ENCODE measurements at places on chromosomes 13 and 19.
A peak's percentile ranks its signal among the peaks of the same experiment; 100 is the strongest.

DNA sequence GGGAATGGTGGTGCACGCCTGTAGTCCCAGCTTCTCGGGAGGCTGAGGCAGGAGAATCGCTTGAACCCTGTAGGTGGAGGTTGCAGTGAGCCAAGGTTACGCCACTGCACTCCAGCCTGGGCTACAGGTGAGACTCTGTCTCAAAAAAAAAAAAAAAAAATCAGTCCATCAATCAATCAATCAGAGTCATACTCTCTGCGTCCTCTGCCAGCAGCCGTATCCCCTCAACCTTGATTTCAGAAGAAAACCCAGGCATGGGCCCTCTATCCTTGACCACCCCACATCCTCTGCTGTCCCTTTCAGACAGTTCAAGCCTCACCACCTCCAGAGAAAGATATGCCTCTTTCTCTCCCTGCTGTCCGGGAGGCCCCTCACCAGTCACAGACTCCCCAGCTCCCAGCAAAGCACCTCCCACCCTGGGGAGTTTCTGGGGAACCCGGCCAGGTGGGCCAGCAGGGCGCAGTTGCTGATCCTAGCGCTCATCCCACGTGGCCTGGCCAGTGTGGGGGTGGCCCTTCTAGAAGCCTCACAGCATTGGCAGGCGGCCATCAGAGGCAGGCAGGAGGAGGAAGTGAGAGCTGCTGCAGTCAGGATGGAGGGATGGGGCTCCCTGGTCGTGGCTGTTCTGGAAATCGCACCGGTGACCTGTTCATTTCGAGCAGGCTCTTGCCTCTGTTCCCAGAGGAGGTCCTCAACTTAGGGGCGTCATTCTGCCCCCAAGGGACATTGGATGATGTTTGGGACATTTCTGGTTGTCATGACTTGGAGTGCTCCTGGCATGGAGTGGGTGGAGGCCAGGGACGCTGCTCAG is 10.2 kb upstream of the JSRP1 start:
- DNase-seq = no peak

GRCh38 chr19:9989504-9989903 is 20.8 kb downstream of the COL5A3 start:
- no peak for DNase-seq

GRCh38 chr13:70544706-70545105 is 436.5 kb upstream of the KLHL1 start:
- DNase-seq = no peak

DNA sequence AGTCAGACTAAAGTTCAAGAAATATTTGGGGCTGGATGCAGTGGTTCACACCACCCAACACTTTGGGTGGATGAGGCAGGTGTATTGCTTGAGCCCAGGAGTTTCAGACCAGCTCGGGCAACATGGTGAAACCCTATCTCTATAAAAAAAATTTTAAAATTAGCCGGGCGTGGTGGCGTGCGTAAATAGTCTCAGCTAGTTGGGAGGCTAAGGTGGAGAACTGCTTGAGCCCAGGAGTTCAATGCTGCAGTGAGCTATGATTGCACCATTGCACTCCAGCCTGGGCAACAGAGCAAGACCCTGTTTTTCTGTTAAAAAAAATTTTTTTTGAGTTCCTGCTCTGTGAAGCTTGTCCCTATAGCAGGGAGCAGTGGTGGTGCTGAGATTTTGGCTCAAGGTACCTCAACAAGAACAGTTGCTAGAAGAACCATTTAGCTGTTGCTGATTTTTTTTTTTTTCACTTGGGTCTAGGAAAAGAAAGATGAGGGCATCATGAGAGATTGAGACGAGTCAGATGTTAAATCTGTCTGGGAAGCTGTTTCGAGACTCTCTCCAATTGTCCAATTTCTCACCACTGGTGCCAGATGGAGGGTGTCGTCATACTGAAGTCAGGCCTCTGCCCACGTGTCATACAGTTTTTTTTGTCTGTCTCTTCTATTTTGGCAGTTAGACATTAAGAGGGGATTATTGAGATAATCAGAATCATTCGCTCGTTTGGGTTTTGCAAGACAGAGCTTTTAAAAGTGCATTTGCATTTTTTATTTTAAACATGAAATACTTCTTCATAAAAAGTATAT is 3.7 kb downstream of the SLC25A42 start:
- no peak for DNase-seq

DNA sequence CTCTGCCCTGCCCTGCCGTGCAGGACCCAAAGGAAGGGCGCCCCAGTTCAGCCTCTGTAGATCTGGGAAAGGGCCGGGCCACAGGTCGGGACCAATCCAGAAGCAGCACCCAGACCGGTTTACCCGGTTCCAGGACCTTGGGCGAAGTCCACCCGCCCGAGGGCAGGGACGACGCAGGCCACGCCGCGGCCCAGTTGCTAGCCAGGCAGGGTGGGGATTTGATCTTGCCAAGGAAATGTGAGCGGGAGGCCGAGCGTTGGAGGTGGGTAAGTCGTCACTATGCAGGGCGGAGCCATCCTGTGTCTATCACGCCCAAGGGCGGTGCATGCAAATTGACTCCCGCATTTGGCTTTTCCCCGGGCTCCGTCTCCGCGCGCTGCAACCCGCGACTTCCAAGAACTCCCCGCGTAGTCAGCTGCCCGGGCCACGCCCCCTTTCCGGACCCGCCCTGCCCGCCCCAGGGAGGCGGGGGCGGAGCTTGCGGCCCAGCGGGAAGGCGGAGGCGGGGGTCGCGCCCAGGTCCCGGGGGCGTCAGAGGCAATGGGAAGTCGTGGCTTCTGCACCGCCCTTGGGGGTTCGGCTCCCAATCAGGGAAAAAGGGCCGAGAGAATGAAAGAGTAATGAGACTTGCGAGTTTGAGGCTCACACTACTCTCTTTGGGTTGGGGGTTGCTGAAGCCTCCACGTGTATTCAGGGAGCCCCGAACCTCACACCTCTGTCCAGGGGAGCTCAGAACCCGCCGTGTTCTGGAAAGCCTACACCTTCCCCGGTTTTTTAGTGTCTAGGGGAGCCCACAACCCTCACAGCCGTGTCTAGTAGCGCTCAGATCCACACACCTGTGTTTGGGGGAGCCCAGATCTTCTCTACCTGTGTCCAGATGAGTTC is 12.8 kb downstream of the IER2 start:
- DNase-seq = peak; percentile 86

GRCh38 chr13:32159137-32159869 is 127.7 kb downstream of the FRY start:
- DNase-seq = no peak

DNA sequence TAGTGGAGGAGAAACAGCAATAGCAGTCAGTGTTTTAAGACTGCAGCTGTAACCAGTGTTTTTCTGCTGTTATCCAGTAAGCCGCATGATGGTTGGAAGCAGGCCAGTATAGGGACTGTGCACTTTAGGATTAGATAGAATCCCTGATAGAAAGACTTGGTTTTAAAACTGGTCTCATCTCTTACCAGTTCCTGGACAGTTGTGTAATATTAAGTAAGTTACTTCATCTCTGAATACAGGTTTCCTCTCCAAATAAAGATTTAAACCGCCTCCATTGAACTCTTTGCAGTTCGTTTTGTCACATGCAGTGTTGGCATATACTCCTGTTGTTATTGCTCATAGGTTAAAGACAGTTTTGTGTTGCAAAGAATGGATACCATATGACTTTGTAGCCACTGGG is 25.6 kb downstream of the URI1 start:
- no peak for DNase-seq

DNA sequence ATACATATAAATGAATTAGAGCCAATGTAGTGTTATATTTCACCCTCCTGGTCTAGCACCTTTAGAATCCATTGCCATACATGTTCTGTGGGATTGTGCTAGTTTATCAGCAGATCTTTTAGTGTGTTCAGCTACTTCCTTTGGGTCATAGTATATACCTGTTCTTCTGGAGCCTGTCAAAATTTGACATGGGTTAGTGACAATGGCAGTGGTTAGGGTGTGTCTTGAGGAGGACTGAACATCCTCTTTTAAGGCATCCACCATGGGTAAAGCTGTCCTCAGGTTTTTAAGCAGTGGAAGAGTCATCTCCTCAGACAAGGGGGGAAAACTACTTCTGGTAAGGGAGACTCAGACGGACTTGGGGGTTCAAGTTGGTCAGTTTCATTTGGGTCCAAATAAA is 29.4 kb downstream of the DNAJC3 start:
- no peak for DNase-seq
